ENCODE measurements at places on chromosomes 1 and 21.

DNA sequence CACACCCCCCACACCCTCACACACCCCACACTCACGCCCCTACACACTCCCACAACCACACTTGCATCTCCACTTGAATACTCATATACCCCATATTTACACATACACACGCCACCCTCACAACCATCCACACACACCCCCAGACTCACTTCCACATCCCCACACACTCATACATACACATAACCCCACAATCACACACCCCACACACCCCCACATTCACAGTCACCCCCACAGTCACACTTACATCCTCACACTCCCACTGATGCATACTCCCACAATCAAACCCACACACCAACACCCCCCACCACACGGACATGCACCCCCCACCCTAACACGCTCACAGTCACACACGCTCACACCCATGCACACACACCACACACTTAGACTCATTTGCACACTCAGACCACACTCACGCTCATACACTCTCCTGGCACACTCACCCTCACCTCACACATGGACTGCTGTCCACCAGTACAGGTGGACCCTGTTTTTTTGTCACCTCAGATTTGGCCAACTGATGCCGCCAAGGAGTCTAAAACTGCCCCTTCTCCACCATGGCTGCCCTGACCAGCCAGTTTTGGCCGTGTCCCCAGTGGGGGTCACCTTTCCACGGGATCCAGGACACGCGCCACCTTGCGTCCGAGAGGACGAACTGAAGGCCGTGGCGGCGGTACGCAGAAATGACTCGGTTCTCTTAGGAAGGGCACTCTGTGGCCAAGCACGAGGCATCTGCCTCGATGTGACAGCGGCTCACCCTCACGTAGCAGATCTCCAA lies 45.3 kb upstream of the EDN2 start:
- no peak for DNase-seq

DNA sequence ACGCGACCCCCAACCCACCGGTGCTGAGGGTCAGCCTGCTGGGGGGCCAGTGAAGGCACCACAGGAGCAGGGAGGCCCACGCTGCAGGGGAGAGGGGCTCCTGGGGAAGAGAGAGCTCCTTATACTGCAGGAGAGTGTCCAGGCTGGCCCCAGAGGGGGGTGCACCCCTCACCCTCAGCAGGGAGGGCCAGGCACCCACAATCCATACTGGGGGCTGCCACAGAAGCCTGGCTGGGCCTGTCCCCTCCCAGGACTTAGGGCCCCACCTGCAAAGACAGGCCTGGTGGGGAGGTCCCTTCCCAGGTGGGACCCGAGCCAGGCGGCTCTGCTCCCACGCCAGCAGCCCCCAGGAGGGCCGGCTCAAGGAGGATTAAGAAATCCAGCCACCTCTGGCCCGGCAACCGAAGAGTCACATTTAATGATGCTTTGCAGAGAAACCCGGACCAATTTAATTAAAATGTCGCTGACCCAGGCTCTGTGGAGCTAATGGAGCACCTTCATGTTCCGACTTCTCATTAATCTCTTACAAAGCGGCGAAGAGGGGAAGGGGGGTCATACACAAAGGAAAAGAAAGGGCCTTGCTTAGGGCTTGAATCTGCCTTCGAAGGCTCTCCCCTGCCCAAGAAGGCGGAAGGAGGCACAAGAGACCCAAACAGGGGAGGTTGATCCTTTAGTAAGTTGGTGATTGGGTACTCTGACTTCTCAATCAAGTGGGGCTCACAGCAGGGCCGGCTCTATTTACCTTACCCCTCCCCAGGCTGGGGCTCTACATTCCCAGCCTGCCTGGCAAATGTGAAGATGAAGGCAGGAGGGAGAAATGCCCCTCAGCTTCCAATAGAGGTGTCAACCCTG lies 25.0 kb downstream of the WNT9A start:
- no peak for DNase-seq

- no peak for DNase-seq
Measured at GRCh38 chr1:40143891-40144575, 17.2 kb upstream of the RLF start.

GRCh38 chr1:213621077-213621476 lies 366.7 kb upstream of the PROX1 start:
- no peak for DNase-seq

GRCh38 chr21:31872452-31873274 lies at the start of gene HUNK:
HUNK (plus strand) TSS chr21:31873020; CDS start chr21:31873675, 655 bp downstream.
- DNase-seq = no peak

- no peak for DNase-seq
Measured at GRCh38 chr1:174028495-174028894, 6.3 kb upstream of the RC3H1 start.

- DNase-seq = no peak
Measured at GRCh38 chr1:181387702-181388101, 95.6 kb upstream of the CACNA1E start.

- DNase-seq = no peak
Measured at GRCh38 chr1:210372491-210372890, 43.8 kb downstream of the HHAT start.

DNA sequence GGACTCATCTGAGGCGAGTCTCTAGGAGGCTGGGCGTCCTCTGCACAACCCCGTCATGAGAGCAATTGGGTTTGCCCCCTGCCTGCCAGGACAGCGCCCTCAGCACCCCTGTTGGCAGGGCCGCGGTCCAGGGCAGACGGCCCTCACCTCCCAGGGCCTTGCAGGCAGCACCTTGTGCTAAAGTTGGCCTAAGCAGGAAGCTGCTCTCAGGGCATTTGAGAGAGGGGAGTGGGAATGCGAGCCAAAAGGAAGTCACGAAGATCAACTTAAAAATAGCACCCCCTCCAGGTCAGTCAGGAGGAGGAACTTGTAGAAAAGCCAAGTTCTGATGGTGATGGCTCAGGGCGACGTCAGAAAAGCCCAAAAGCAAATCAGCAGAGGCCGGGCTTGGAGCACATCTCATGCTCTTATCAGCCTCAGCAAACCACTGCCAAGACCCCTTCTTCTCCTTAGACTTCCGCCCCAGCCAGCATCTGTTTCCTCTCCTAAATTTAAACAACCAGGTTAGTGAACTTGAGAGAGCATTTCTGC lies 12.6 kb upstream of the ADORA3 start:
- DNase-seq = no peak

DNA sequence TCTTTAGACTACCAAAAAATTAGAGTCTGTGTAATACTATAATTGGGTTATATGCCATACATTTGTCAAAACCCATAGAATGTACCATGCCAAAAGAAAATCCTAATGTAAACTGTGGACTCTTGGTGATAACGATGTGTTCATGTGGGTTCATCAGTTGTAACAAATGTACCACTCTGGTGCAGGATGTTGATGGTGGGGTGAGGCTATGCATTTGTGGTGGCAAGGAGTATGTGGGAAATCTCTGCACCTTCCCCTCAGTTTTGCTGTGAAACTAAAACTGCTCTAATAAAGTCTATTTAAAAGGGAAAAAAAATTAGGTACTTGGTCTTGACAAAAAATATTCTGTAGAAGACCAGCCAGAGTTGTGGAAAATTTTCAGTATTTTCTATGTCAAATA lies 43.4 kb downstream of the INKA2 start:
- no peak for DNase-seq

- DNase-seq = no peak
Measured at GRCh38 chr1:79441238-79441637, 434.7 kb upstream of the ADGRL4 start.

DNA sequence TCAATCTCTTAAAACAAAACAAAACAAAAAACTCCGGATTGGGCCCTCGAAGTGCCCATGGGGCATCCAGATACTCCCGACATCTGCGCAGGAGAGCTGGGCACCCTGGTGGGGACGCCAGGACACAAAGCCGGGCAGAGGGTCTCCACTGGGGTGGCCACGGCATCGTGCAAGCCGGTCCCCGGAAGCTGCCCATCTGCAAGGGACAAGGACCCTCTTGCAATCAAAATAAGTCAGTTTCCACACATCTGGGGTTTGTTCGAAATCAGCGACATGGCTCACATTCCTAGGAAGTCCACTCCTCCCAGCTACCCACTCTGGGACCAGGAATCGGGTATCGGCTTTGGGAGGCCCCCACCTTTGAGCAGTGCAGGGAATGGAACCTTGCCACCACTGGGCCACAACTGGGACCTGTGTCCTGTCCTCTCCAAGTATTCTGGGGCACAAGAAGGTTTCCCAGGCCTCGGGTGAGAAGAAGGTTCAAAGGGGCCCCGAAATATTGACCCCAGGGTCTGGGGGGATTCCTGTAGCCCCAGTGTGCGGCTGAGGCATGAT lies 4.6 kb upstream of the PRDM16 start:
- DNase-seq = no peak

- no peak for DNase-seq
Measured at GRCh38 chr1:228082918-228083870, 686 bp downstream of the ARF1 start.

DNA sequence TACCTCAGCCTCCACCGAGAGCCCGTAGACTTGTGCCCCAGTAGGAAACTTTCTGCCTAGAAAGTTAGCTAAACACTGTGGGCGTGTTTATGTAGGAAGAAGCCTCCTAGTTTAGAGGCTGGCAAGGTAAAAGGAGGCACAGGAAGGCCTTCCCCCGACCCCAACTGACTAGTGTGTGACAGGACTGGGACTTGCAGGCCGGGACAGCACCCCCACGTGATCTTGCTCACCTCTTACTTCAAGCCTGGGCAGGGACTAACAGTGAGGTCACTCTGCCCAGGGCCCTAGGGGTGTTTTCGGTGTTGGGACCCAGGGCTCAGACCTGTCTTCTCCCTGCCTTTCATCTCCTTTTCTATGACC lies 392 bp upstream of the TAGLN2 start:
- no peak for DNase-seq

- no peak for DNase-seq
Measured at GRCh38 chr1:153488731-153489130, 28.3 kb upstream of the S100A7 start.

DNA sequence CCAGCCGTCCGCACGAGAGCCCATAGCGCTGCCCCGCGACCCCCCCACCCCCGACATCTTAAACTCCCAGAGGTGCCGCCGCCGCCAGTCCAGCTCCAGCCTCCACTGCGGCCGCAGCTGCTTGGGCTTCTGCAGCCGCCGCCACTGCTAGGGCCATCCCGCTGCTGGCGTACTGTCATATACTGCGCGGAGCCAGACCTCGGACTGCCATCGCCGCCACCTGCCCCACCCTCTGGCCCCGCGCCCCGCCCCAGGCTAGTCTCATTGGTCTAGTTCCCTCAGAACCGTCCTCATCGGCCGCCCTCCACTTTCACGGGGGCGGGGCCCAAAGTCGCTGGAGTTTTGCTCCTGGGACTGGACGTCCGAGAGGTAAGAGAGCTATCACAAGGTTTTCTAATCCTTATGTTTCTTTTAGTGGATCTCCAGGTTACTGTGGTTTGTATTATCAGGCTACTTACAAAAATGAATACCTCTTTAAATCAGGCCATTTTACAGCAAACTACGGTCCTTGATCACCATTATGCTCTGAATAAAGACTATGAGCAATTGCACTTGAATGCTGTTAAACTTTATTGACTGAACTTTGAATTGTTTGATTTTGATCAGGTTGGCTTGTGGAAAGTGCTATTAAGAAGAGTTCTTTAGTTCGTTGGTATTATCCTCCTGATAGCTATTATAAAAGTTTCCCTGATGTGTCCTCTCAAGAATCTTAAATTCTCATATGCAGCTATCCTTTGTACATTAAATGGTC lies 2.8 kb upstream of the CD1D start:
- no peak for DNase-seq

GRCh38 chr1:197914510-197914909 lies 2.7 kb upstream of the LHX9 start:
- no peak for DNase-seq

DNA sequence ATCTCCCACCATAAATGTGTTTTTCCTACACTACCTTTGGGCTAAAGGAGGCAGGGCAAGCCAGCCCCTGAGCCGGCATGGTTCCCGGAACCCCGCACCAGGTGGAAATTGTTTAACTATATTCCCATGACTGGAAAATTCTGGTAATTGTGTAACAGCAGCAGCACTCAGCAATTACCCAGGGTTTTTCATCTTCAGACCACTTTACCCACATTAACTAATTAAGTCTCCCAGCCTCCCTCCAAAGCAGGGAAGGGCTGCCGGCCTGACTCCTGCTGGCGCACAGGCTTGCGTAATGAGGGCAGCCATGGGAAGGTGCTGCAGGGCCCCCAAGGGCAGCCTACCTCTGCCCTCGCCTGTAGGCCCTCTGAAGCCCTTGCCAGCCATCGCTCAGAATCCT lies 140.7 kb upstream of the VAMP3 start:
- no peak for DNase-seq

DNA sequence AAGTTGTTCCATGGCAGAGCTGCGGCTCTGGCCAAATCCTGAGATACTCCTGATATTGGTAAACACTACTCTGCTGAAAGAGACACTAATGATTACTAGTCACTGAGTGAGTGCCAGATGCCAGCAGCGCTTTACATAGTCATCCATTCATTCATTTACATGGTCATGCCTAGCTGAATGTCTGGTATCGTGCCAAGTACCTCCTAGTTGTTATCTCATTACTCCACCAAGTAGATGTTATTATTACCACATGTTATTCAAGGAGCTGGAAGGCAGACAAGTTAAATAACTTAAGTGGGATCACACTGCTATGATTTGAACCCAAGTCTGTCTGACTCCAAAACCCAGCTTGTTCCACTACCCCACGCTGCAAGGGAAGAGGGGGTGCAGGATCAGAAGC lies 4.7 kb downstream of the OLFML2B start:
- DNase-seq = no peak

DNA sequence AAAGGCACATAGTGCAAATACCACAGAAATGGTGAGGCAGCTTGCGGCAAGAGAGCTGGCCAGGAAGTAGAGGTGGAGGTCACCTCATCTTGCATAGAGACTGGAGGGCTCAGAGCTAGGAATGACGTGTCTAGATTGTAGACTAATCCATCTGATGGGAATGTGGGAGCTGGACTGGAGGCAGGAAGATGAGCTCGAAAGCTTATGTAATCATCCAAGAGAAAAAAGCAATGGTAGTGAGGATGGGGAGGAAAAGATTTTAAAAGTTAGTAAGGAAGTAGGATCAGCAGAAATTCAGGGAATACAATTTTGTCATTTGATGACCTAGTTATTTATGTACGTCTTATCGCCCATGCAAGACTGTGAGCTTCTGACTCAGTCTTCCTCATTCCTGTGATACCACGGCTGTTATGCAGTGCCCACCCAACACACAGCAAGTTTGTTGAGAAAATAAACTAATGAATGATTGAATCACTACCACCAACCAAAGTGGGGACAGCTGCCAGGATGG lies 123.9 kb downstream of the RRAGC start:
- no peak for DNase-seq

- DNase-seq = no peak
Measured at GRCh38 chr1:211951856-211952255, 83.5 kb downstream of the INTS7 start.
